A549 treated with ZK216348 at 1 μM for 4 hours (cell line): ENCODE measurements at places on chromosomes 12 and 14. TPM values are rescaled to one million over a fixed set of nuclear protein-coding genes. Genes with fewer than 3 reads are reported as not detected.

Gene CAPZA3
- not detected in 5 replicates for total RNA-seq

Gene SEC23A
- total RNA-seq, result 55.3 to 89.1 TPM (median 82.6 TPM) in 5 replicates

Gene TAS2R42
- not detected in 5 replicates for total RNA-seq

Gene KRT85
- not detected in 5 replicates for total RNA-seq

Gene CCDC175
- total RNA-seq, result not detected in 5 replicates

Gene PPP1R1A
- total RNA-seq, result 0.11 to 0.25 TPM (median 0.20 TPM) in 3 of 5 replicates, not detected in the others

Gene ASCL1
- total RNA-seq, result not detected in 5 replicates

Gene MAGOHB
- 44.3 to 79.8 TPM (median 49.1 TPM) in 5 replicates for total RNA-seq

Gene SLC5A8
- total RNA-seq, result not detected in 5 replicates

Gene SLCO1B1
- 0.15 to 0.53 TPM (median 0.26 TPM) in 5 replicates for total RNA-seq

Gene PRB2
- not detected in 5 replicates for total RNA-seq

Gene DHRS2
- total RNA-seq, result 5.0 to 9.9 TPM (median 7.3 TPM) in 5 replicates

Gene ADCY4
- total RNA-seq, result 0.21 TPM in 1 of 5 replicates, not detected in the others

Gene RFLNA
- total RNA-seq, result 0.25 to 0.28 TPM in 2 of 5 replicates, not detected in the others

Gene SERPINA12
- not detected in 5 replicates for total RNA-seq

Gene CIROP
- not detected in 5 replicates for total RNA-seq

Gene FSCB
- not detected in 5 replicates for total RNA-seq

Gene LRCOL1
- total RNA-seq, result not detected in 5 replicates

Gene WDHD1
- total RNA-seq, result 9.3 to 17.0 TPM (median 12.5 TPM) in 5 replicates

Gene STYK1
- total RNA-seq, result 0.14 to 0.53 TPM (median 0.31 TPM) in 5 replicates

Gene TOMM20L
- total RNA-seq, result not detected in 5 replicates

Gene TUNAR
- total RNA-seq, result not detected in 5 replicates

Gene KRT73
- total RNA-seq, result not detected in 5 replicates

Gene TSHR
- not detected in 5 replicates for total RNA-seq

Gene SSPN
- 0.17 to 0.39 TPM (median 0.34 TPM) in 5 replicates for total RNA-seq

Gene PGF
- 2.5 to 4.7 TPM (median 4.1 TPM) in 5 replicates for total RNA-seq

Gene AMN
- total RNA-seq, result 0.21 to 0.55 TPM (median 0.40 TPM) in 5 replicates

Gene FOXG1
- total RNA-seq, result 0.11 to 0.27 TPM (median 0.12 TPM) in 5 replicates

Gene HHIPL1
- 0.08 to 0.24 TPM (median 0.18 TPM) in 5 replicates for total RNA-seq

Gene TCL1B
- total RNA-seq, result not detected in 5 replicates

Gene TAS2R13
- total RNA-seq, result not detected in 5 replicates

Gene KIF26A
- 1.3 to 4.6 TPM (median 4.2 TPM) in 5 replicates for total RNA-seq

Gene CSRP2
- 21.4 to 26.5 TPM (median 21.9 TPM) in 5 replicates for total RNA-seq

Gene TIGAR
- total RNA-seq, result 42.4 to 58.8 TPM (median 49.6 TPM) in 5 replicates

Gene KERA
- total RNA-seq, result not detected in 5 replicates

Gene TXNRD1
- 850 to 1,127 TPM (median 1,016 TPM) in 5 replicates for total RNA-seq

Gene LBHD2
- 0.50 TPM in 1 of 5 replicates, not detected in the others for total RNA-seq

Gene HCAR1
- 0.04 TPM in 2 of 5 replicates, not detected in the others for total RNA-seq

Gene AQP6
- total RNA-seq, result not detected in 5 replicates

Gene HSPB8
- 13.4 to 18.4 TPM (median 14.9 TPM) in 5 replicates for total RNA-seq

Gene KLRF2
- total RNA-seq, result not detected in 5 replicates

Gene SLC7A7
- 16.5 to 21.7 TPM (median 19.0 TPM) in 5 replicates for total RNA-seq

Gene SELPLG
- total RNA-seq, result 0.57 to 1.7 TPM (median 1.1 TPM) in 5 replicates

Gene SERPINA6
- 0.80 to 1.0 TPM (median 0.93 TPM) in 5 replicates for total RNA-seq
